Chondrocyte (in vitro differentiated cells): ENCODE measurements at places on chromosomes 2 and 18. TPM values are rescaled to one million over a fixed set of nuclear protein-coding genes. Genes with fewer than 3 reads are reported as not detected.

DNA sequence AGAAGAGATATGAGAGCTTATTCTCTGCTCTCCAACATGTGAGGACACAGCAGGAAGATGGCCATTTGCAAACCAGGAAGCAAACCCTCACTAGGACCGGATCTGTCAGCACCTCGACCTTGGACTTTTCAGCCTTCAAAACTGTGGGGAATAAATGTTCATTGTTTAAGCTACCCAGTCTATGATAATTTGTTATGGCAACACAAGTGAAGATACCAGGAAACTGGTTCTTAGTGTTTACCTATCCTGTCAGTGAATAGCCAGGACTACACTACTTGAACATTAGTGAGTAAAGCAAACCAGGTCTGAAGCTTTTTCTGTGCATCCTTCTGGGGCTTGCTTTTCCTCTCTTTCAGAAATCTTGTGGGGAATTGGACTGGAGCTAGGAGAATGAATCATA is 44.4 kb upstream of the BARD1 start:
- no peak for DNase-seq

GRCh38 chr18:42614619-42615293 is 500.7 kb downstream of the RIT2 start:
- no peak for DNase-seq

DNA sequence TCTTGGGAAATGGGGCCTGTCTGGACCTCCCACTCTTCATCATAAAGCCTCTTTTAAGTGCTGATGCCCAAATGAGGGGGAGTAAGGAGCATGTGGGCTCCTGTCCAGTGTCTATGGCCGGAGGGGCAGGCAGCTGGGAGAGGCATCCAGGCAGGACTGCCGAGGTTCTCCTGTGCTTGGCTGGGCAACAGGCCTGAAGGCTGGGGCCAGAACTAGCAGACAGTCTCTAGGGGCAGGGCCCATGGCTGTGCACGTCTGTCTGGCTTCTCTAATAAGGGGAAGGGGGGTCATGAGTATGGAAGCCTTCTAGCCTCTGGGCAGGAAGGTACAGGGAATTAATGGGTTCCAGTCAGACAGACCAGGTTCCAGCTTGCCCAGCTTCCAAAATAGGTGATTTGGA is 128.6 kb downstream of the SMAD2 start:
- DNase-seq, result no peak

- no peak for DNase-seq
These were observed 85.1 kb upstream of the ATL2 start for GRCh38 chr2:38462121-38462661.

- no peak for DNase-seq
These were observed 466.4 kb upstream of the GYPC start for GRCh38 chr2:126189527-126189926.

DNA sequence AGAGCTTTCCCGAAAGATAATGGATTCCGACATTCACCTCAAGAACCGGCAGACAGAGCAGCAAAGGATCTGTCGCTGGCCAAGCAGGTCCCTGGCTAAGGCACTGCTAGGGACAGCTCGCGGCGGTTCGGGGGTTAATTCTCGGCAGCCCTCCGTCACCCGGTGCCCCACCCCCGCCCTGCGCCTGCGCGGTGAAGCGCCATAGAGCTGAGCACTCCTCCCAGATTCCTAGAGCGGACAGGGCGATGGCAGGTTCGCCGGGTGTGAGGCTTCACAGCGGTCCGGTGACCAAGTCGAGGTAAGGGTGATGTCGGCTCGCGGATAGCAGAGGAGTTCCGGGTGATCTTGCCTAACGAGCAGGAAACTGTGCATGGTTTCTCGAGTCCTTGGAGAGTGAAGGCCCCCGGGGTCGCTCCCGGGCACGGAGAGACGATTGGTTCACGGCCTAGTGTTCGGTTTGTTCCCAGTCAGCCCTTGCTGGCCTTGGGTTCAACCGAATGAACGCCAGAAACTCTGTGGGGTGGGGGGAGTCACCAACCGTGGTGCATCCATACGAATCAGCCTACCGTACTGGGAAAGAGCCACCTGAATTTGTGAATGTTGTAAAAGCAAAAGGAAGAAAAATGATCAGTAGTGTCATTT is at the start of gene ZSCAN30:
ZSCAN30 (minus strand) TSS at position 136 of the 642 bp plus-strand sequence. CDS start 25,877 bp downstream, outside the sequence.
- DNase-seq, result peak; percentile 96

- DNase-seq, result no peak
These were observed 43.1 kb downstream of the CHMP3 start for GRCh38 chr2:86520153-86520552.

GRCh38 chr2:162073888-162074631 is at the start of gene DPP4:
TSS of gene DPP4 (minus strand) at chr2:162074215. CDS start at chr2:162073981, 234 bp downstream.
- DNase-seq, result no peak

- DNase-seq, result no peak
These were observed 60.8 kb downstream of the CEP192 start for GRCh38 chr18:13051950-13052349.

- DNase-seq, result no peak
These were observed 66.2 kb downstream of the HS6ST1 start for GRCh38 chr2:128252501-128252900.

- DNase-seq, result no peak
These were observed 49.6 kb downstream of the SRD5A2 start for GRCh38 chr2:31531101-31531500.

DNA sequence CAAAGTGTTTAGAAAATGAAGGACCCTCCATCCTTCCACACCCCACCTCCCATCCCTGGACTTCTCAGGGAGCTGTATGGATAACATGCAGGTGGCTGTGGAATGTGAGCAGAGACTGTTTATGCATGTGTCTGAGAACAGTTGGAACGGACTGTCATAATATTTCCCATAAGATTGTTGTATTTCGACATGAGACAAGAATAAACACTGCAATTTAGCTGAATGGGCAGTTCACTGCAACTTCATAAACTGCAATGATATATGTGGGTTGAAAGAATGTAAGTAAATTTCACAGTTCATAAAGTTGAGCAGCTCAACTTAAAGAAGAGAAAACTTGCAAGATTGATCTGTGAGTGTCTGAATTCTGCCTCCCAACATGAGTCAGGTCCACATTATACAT is 74.6 kb downstream of the MEP1B start:
- no peak for DNase-seq

DNA sequence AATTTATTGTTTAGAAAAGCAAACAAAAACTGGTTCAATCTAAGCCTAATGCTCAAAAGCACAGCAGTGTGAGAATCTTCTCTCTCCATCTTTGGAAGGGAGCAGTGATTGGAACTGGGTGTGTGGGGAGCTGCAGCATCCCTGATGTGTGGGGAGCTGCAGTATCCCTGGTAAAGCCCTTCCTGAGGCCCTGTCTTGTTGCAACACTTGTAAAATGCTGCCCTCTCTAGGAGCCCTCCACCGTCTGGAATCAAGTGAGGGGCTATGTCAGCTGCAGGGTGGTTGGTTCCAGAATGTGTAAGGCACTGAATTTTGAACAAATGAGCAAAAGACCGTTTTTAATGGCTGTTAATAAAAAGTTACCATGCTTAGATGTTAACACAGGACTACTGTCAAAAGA is 147.7 kb upstream of the RAB12 start:
- DNase-seq, result no peak

DNA sequence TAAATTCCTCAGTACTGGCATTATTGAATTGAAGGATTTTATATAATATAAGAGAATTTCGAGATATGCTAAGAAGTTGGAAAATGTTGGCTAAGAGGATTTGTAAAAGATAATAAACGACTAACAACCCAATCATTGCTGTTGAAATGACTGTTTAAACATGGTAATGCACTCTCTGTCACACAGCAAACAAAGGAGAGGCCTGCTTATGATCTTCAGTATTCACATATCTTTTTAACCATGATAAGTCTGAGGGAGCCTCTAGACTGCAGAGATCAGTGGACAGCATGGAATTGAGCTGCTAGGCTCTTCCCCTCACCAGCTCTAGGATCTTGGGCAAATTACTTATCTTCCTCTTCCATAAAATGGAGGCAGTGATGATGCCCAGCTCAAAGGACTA is 2.7 kb downstream of the KCTD18 start:
- no peak for DNase-seq

DNA sequence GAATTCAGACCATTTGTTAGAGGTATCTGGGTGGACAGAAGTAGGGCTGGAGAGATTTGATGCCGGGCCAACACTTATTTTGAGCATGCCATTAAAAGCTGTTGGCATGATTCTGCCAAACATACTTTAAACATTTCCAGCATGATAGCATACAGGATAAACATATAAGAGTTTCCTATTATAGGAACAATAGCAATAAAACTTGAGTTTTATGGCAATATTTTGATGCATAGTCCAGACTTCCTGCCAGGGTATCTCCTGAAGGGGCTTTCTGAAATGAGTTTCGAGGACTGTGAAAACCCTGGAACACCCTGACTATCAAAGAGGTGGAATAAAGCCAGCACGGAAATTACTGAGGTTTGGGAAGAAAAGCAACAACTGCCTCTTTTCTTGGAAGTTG is 1398.0 kb upstream of the NXPH2 start:
- DNase-seq, result no peak

DNA sequence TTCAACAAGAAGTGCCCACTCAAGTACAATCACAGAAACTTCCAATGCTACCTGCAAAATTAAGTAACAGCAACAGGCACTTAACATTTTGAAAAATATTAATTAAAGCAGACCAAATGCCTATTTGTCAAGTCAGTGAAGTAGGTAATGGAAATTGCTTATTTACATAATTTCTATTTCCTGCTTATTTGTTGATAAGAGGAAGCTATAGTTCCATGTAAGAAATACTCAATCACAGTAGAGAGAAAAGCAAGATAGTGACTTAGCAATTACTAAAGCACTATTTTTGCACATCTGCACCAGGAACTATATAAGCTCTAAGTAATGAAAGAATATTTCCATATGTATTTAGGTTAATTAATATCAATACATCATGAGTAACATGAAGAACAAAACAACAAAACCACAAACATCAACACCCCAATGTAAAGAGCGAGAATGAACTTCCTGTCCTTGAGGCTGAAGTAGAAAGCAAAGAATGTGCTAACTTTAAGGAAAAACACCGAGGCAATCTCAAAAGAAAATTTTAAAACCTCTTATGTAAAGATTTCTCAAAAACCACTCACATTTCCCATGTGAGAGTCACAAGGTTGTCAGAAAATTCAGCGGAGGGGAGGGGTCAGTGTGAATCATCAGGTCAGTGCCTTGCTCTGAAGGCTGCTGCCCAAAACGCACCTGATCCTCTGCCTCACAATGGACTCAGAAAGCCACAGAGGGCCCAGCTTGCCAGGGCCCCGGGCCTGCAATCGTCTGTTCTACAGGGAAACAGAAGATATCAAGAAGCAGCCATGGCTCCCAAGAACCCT is 12.5 kb downstream of the NPC1 start:
- no peak for DNase-seq

DNA sequence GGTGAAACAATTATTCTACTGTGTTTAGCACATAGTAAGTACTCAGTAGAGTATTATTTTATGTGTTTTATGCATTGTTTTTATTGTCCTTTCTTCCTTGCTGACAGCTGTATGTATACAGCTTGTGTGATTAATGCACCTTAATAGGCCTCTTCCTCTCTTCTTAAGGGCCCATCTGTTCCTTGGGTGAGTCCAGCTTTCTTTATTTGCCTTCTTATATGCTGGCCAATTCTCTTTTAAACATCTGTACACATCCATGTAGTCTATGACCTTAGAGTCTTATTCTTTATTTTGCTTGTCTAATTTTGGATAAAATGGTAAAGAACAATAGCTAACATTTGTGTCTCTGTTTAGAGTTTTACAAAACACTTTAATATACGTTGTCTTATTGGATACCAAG is 333.7 kb upstream of the MEIS1 start:
- no peak for DNase-seq

GRCh38 chr18:46910856-46911255 is 6.5 kb downstream of the PIAS2 start:
- DNase-seq, result no peak

- no peak for DNase-seq
These were observed 13.4 kb upstream of the MAP3K2 start for GRCh38 chr2:127400897-127401756.

DNA sequence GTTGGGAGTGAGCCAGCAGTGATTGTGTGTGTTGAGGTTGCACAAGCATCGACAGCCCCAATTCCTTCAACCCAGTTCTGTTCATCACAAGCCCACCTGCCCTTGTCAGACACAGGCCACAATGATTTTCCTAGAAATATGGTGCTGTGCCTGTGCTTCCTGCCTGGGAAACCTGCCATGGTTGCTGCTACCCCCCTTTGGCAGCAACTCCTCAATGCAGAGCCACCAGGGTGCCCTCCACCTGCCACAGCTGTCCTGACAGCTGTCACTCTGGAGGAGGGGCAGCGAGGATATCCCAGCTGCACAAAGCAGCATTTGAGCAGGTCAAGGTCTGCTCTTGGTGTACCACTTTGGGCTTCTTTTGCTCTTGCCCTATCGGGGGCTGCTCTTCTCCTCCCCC is 27.1 kb downstream of the SMIM21 start:
- DNase-seq, result no peak

- DNase-seq, result no peak
These were observed 59.9 kb upstream of the MRPS9 start for GRCh38 chr2:104977958-104978357.

GRCh38 chr2:149191915-149192314 is 138.5 kb upstream of the LYPD6 start:
- no peak for DNase-seq

DNA sequence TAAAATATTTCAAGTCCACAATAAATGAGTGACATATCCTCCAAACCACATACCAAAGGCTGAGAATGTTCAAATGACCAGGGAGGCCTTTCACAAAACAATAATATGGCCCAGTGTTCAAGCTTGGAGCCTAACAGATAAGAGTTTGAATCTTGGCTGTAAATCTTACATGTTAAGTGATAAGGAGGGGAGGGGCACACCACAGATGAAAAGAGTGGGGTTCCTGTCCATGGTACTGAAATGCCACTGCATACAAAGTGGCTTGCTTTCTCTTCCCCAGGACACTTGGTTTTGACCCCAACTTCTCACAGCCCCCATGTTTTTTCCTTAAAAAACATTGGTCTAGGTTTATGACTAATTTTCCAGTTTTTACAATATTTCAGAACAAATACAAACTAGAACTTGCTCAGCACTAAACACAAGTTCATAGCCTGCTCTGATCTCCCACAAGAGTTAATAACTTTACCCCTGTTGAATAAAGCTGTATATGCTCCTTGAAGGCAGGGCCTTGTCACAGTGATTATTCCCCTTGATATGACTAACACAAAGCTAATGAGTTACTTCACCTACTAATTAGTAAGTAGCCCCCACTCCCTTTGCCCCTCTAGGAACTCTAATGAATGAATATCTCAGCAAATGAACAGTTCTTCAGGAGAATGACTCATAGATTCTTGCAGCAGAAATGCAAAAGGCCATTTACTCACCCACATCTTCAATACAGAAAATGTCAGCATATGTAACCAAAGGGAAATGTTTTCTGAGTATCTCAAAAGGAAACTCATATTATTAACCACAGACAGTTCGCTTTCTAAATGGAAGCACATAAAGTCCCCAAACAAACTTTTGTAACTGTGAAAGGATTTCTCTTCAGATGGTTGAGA is 142.2 kb downstream of the SATB2 start:
- DNase-seq, result no peak

Gene SULT1C2
- 0.27 to 0.29 TPM (median 0.28 TPM) in 3 replicates for total RNA-seq

Gene CDH19
- total RNA-seq, result 1.6 to 4.1 TPM (median 2.0 TPM) in 3 replicates

Gene ATP5MC3
- total RNA-seq, result 143 to 205 TPM (median 148 TPM) in 3 replicates

Gene PPP1R1C
- 0.52 to 2.9 TPM (median 1.2 TPM) in 3 replicates for total RNA-seq

Gene CNOT9
- 32.3 to 46.2 TPM (median 32.4 TPM) in 3 replicates for total RNA-seq

Gene MYO3B
- total RNA-seq, result not detected in 3 replicates

Gene IL18R1
- 0.37 to 1.1 TPM (median 0.49 TPM) in 3 replicates for total RNA-seq

Gene SLC11A1
- 0.08 to 0.15 TPM (median 0.10 TPM) in 3 replicates for total RNA-seq

Gene BBS5
- total RNA-seq, result 8.9 to 9.7 TPM (median 9.3 TPM) in 3 replicates

Gene IKZF2
- total RNA-seq, result 8.6 to 18.1 TPM (median 9.2 TPM) in 3 replicates
